Left cardiac atrium (tissue), 4 donors: ENCODE measurements at places on chromosomes 2 and 18. TPM values are rescaled to one million over a fixed set of nuclear protein-coding genes. Genes with fewer than 3 reads are reported as not detected.
A peak's percentile ranks its signal among the peaks of the same experiment; 100 is the strongest.

- DNase-seq: no peak
Measured at GRCh38 chr2:174774886-174775285, 10.6 kb upstream of the CHRNA1 start.

GRCh38 chr2:58106896-58107295, 60.3 kb downstream of the VRK2 start:
- DNase-seq: no peak

DNA sequence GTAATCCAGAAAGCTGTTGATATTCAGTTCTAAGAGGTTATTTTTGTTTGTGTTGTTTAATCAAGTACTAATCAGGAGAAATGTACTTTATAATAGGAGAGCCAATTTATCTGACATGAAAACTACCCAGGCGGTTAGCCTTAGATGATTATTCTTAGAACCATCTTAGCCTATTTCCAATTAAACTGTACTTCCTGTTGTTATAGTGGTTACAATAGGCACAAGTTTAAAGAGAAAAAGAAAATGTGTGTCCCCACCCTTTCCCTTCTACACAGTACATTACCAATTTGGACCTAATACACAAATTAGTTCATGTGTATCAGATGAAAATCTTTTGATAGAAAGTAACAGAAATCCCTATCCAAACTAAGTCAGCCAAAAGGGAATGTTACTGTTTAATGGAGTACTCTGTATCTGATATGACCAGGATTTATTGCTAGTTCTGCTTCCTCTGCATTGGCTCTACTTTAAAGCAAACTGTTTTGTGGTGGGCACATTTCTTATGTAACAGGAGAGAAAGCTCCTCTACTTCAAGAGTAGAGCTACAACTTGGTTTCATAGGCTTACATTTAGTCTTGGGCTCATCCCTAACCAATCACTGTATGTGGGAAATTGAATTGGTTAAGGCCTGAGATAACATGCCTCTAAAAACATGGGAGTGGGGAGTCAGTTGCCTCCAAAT, 217.9 kb downstream of the UBE2E3 start:
- DNase-seq: no peak

- no peak for DNase-seq
Measured at GRCh38 chr2:176566496-176566895, 297.3 kb downstream of the MTX2 start.

- no peak for DNase-seq
Measured at GRCh38 chr2:118443596-118443995, 355.3 kb downstream of the INSIG2 start.

DNA sequence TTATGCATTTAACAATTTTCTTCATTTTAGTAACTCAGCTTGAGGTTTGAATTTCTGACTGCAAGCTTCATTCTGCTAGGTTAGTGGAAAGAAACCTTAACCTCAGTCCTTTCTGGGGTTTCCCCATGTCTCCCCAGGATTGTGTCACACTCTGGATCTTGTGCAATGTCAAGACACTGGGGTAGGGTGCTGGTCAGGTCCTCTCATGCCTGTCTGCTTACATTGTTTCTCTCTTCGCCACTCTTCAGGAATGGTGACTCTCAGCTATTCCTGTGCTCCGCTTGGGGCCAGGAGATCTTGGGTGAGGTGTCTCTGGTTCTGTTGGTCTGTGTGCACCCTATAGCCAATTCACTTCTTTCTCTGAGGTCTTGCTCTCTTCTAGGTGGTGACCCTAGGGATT, 23.9 kb downstream of the CTLA4 start:
- no peak for DNase-seq

- DNase-seq: no peak
Measured at GRCh38 chr18:35022426-35023001, 18.7 kb upstream of the MAPRE2 start.

DNA sequence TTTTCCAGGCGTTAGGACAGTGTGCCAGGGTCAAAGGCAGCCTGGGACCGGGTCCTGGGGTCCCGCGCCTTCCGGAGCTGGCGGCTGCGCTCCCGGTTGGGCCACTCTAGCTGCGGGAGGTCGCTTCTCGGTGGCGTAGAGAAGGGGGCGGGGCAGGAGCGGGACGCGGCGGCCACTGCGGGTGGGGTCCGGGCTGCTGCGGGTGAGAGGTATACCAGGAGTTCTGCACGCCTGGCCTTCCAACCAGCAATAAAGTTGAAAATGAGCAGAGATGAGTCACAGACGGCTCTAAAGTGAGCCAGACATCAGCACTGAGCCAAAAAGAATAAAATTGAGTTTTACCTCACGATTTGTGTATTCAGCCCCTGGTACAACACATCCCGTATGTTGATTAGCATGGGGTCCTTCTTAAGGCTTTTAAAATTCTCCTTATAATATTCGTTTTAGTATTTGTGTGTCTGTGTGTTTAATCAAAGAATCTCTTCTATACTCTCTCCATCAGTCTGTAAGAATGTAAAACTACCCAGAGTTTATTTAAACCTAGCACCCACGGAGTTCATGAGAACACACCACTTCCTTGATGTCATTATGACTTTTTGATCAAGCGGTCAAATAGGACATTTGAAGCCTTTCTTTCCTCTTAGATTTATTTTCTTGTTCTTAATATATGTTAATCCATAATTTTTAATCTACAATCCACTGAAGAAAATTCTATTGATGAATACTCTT, at the start of gene C1GALT1C1L:
C1GALT1C1L (minus strand) TSS at position 108 of the 729 bp plus-strand sequence; CDS start at position 1, 107 bp downstream.
- DNase-seq: peak; percentile 71

DNA sequence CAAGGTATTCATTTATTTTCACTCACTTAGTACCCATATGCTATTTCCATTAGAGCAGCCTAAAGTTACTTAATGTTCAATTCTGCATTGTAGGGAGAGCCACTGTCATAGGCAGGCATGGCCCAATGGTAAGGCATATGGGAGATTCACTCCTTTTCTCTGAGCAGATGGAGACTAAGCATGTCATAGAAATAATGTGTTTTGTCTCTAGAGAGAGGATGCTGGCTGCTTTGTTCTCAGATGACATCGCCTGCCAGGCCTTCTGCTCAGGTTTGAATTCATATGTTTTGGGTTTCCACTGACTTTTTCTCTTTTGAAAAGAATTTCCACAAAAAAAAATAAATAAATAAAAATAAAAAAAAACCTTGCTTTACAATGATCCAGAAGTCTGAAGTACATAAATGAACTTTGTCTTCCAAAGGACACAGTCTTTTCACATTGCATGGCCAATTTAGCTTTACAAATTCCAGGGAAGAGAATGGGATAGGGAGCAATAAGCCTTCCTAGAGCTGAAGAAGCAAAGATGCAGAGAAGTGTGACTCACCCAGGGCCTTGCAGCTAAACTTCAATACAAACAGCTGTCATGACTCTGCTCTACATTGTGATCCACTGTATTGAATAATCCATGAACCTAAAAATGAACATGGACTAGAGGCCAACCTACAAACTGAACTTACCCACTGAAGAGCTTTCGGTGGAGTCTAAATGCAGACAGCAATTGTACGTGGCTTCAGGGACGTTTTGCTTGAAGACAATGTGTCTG, 422.5 kb downstream of the CMPK2 start:
- no peak for DNase-seq

- peak; percentile 92 for DNase-seq
Measured at GRCh38 chr2:71882949-71883472, 264.7 kb downstream of the CYP26B1 start.

- no peak for DNase-seq
Measured at GRCh38 chr18:57997820-57998219, 46.2 kb upstream of the NEDD4L start.

GRCh38 chr2:4370422-4371090, 667.2 kb downstream of the DCDC2C start:
- no peak for DNase-seq

DNA sequence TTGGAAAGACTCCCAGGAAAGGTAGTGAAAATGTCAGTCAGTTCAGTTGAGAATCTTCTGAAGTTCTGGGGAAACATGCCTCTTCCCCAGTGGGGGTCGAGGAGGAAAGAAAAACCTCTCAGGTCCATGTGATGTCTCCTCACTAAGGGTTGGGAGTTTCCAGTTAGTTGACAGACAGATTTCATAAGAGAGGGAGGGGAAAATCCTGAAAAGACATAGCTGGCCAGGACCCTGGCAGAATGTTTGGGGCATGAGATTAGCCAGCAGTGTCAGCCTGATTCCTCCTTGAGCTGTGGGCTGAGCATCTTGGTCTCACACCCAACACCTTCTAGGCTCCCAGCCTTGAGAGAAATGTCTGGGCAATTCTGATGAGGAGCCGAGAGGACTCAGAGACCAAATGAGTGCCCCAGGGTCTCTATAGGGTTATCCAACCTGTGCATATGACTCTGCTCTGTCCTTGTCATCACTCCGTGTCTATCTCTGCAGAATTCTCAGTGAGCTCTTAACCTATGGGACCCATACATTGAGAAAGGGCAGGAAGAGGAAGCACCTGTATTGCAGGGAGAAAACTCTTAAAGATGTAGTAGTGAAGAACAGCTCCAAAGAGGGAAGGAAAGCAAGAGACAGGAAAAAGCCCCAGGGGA, 13.9 kb downstream of the BMP10 start:
- no peak for DNase-seq

DNA sequence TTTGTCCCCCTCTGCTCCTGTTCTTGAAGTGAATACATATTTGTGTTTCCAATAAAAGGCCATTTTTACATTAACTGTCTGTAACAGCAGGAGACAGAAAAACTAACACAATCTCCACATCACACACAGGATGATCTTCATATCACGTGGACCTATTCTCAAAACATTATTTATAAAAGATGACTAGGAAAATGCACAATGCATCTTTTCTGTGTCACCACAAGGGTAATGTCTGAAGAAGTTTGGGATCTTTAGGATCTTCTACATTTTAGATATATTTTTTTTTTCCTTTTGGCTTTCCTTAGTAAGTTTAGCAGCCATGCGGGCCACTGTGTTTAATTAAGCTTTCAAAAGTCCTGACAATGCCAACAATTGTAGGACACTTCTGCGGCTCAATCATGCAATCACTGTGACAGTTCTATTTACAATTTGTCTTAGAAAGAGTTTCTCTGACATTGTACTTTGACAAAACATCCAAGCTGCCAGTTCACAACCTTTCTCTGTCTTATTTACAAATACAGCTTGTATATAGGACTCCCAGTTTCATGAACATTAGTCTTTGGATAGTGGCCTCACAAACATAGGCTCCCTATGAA, 12.3 kb downstream of the BCL11A start:
- no peak for DNase-seq

DNA sequence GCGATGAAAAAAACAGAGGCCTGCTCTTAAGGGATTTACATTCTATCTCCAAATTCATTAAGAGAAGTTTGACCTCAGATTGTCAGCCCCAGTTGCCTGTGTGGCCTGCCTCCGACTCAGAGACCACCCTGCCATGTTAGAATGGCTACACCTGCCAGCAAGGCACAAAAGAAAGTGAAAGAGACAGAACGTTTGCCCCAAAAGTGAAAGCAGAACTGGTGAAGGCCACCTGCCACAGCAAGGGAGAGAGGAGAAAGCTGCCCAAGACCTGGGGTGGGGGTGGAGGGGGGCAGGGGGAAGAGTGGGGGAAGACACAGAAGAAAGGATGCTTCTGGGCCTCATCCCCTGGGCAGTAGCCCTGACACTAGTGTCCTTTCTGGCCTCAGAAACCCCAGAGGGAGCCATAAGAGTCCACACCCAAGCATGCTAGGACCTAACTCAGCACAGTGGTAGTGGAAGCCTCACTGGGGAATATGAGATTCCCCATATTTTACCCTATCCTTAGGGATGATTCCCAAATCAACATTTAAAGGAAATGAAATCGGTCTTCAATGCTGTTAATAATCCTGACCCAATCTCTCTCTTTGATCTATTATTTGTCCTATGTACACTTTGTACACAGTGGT, 389.7 kb downstream of the TXNL1 start:
- no peak for DNase-seq

- DNase-seq: no peak
Measured at GRCh38 chr18:12032786-12033642, 51.7 kb downstream of the IMPA2 start.

DNA sequence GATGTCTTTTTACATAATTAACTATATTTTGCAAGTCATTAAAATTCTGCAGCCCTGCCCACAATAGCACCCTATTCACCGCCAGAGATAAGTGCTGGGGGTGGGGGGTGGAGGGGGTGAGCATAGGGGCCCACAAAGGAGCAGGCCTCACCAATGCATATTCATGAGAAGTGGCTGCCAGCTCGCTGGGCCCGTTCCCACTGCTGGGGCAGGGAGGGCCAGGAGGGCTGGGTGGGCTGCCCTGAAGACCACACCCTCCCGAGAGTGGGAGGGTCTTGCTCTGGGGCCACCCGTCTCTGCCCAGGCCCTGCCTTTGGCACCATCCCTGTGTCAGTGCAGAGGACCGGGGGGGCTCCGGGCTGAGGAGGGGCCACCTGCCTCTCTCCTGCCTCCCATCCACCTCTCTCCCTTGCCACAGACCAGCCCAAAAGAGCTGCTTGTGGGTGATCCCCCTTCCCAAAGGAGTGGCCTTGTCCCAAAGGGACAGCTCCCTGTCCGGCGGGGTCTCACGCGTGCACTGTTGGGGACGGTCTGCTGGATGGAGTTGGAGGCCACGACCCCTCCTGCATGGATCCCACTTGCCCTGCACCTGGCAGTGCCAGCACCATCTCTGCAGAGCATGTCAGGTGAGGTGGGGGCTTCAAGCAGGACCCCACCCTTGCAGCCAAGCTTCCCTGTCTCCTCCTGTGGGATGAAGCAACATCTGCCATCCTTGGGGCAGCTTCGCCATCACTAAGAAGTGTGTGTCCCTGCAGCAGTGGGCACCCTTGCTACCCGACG, 138.8 kb upstream of the GPC1 start:
- no peak for DNase-seq

GRCh38 chr18:3544537-3544936, 94.6 kb downstream of the TGIF1 start:
- DNase-seq: no peak

GRCh38 chr2:3144856-3145255, 232.8 kb downstream of the EIPR1 start:
- DNase-seq: no peak

DNA sequence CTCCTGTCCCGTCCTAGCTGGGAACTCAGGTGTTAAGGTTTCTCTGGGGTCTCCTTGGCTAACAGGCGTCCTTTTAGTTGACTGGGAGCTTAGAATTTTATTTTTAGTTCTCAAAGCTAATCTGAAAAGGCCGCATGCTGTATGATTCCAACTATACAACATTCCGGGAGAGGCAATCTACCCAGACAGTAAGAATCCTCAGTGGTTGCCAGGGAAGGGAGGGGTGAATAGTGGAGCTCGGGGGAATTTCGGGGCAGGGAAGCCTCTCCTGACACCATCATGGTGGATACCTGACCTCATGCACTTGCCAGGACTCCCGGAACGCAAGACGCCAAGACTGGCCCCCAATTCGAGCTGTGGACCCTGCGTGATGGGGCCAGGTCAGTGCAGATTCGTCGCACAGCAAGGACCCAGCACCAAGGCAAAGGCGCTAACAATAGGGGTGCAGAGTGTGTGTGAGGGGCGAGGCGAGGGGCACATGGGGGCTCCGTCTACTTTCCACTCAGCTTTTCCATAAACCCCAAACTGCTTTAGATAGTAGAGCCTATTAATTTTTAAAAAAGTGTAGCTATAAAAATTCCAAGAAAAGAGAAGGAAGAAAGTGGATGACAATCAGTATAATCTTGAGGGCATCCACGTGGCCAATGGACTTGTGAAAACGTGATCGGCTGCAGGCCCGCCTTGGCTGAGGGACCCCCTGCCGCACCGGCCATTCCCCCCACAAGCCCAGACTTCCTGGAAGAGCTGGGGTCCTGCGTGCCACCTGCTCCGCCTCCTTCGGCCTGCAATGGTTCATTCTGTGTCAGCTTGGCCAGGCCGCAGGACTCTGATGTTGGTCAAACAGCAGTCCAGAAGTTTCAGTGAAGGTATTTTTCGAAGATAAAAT, 17.3 kb downstream of the PDCD1 start:
- peak; percentile 21 for DNase-seq

Gene ALK
- 0.26 TPM for total RNA-seq

Gene OST4
- 404 TPM for total RNA-seq

Gene RAPH1
- total RNA-seq: 17.8 TPM

Gene DSG2
- 51.0 TPM for total RNA-seq

Gene SPP2
- total RNA-seq: not detected

Gene C2orf68
- total RNA-seq: 22.4 TPM

Gene LAMA3
- 5.6 TPM for total RNA-seq
